Choroid plexus epithelial cell (primary cell): ENCODE measurements at places on chromosomes 4 and X.

DNA sequence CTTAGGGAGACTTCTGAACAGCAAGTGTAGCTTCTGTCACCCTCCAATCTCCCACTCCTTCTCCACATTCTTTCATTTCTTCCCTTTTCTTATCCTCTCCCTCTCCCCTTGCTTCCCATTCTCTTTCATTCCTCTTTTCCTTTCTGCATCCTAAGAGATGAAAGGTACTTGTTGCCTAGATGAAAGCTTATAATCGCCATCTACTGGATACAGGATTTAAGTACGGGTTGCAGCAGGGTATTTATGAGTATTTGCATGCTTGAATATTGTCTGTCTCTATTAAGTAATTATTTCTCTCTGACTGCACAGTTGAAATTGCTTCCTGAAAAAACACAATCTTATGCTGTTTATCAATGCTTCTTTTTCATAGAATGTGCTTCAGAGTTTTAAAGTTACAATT, 174.0 kb upstream of the TENT5D start:
- no peak for DNase-seq

DNA sequence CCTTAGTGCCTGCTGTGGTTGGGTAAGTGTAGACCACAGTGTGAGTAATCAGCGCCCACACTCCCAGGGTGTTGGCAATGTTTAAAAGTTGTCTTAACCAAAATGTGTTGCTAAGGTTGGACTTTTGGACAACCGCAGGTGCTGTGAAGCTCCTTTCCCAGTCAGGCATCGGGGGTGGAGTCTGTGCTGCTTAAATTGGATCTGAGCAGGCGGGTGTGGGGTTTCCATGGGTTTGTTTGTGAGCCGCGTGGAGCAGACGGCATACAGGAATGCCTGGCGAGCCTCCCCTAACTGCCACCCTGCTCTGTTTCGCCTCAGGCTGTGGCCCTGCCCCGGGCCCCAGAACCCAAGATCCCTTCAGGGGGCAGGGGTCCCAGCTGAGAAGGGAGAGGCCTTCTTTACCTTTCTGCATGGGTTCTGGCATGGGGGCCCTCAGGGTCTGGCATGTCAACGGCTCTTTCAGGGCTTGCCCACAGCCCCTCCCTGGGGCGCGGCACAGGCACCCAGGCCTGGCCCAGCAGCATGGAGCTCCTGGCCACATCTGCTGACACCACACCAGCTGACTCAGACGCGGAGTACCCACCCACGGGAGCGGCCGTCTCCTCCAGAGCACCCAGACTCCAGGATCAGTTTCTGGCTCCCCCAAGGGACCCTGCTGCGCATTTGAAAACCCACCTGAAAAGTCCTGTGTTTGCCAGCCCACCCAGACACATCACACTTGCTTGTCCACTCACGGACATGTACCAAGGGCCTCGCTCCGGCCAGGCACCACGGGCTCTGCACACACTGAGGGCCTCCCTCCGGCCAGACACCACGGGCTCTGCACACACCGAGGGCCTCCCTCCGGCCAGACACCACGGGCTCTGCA, 5.1 kb upstream of the SPON2 start:
- no peak for DNase-seq

DNA sequence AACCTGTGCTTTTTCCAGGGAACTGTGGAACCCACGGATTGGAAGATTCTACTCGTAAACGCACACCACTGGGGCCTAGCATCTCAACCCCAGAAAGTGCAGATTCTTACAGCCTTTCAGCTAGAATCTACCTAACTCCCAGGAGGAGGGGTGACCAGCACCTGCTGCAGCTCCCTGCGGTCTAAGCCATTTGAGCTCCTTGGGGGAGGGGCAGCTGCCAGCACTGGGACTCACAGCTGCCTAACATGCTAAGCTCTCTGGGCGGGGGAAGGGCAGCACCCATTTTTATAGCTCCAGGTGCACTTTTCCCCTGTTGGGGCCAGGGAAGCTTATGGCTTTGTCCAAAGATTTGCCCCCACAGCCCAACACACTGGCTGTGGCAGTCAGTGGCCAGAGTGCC, 595.7 kb upstream of the EPHA5 start:
- DNase-seq: no peak

GRCh38 chrX:140343226-140343868, 161.5 kb downstream of the SOX3 start:
- peak; percentile 0 for DNase-seq

GRCh38 chr4:19925516-19925915, 326.2 kb upstream of the SLIT2 start:
- no peak for DNase-seq

DNA sequence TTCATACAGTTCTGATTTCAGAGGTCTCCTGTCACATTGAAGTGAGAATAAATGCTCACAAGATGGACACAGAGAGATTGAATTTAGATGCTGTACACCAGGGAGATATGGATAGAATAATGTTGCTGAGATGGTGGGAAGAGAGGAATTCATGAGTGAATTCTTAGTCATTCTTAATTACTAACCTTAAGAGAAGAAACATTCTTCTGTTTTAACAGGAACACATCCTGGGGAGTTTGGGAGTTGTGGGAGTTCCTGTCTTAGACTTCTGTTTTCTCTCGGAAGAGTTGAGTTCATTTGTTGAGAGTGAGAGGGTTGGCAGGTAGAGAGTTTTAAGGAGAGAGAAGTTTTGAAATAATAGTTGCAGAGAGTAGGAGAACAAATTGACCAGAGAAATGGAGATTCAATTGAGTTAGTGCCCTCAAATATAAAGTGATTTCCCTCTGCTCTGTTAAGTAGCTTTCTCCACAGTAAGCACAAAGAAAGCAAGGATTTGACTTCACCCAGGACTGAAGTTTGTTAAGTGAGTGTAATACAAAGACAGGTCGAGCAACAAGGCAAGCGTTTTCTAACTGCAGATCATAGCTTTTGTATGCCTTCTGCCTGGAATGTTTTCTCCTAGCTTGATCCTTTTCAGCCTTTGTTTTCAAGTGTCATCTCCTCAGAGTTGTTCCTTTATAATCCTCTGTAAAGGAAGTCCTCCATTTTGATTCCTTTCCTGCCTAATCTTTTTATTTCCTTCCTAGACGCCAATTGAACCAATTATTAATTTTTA, 205.9 kb downstream of the RAPGEF2 start:
- peak; percentile 35 for DNase-seq

- no peak for DNase-seq
Observed at GRCh38 chrX:10571260-10571659, 49.1 kb downstream of the MID1 start.

GRCh38 chr4:186701273-186701672, 22.4 kb downstream of the FAT1 start:
- DNase-seq: peak; percentile 51

DNA sequence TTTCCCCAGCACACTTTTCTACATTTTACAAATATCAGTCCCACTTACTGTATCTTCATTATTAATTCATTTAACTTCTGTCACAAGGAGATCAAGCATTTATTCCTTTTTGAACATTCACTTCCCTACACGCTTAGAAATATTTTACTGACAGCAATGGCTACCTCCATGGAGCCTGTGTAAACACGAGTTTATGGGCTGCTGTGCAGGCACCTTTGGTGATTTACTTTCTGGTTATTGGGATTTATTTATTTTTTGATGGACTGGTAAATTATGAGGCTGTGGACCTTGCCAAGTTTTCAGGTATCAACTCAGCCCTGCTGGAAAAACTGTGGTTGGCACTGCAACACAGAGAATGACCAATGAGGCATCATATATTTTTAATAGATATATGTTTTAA, 45.4 kb upstream of the PAQR3 start:
- DNase-seq: no peak

- no peak for DNase-seq
Observed at GRCh38 chr4:98624144-98624543, 34.3 kb downstream of the TSPAN5 start.

DNA sequence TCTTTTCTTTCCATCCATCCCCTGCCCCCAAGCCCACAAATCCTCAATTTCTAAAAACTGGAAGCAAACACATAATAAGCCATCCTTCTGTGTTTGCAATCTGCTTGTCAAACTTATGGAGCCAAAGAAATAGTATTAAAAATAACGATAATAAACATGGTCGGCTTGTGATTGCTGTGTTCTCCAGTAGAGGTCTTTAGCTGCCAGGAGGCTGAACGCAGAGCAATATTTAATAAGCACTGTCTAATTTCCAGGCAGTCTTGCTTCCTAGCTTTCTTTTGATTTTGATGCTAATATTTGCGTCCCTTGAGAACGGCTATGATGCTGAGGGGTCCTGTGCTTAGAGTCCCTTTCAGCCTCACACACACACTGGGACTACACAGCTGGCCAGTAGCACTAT, 3.2 kb upstream of the HELT start:
- DNase-seq: peak; percentile 49

GRCh38 chr4:38034986-38035882, 75.0 kb downstream of the PTTG2 start:
- peak; percentile 84 for DNase-seq

GRCh38 chrX:151970027-151970426, 4.4 kb downstream of the GABRE start:
- DNase-seq: no peak

DNA sequence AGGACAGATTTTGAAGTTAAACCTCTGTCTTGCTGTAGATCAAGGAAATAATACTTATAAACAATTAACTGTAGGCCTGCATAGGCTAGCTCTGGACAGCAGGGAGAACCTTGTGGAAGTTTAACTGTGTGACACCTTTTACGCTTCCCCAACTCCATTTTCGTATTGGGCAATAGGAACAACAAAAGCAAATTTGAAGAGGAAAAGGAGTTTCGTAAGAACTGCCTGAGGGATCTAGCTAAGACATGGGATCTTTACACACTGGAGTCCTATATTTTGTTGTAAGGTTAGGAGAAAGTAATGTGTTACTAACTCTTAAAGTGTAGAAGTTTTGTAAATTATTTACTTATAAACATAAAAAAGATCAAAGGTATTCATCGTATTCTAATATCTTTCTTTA, 324.9 kb upstream of the CASK start:
- DNase-seq: no peak

DNA sequence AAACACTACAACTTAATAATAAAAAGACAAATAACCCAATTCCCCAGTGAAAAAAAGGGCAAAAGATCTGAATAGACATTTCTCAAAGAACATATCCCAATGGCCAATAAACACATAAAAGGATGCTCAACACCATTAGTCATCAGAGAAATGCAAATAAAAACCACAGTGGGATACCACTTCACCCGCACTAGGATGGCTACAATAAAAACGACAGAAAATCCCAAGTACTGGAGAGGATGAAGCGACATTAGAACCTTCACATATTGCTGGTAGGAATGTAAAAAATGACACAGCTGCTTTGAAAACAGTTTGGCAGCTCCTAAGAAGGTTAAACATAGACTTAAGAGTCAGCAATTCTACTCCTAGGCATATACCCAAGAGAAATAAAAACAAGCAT, 140.6 kb upstream of the ARX start:
- DNase-seq: peak; percentile 25

- no peak for DNase-seq
Observed at GRCh38 chr4:123651536-123652180, 255.1 kb downstream of the SPRY1 start.

- DNase-seq: peak; percentile 40
Observed at GRCh38 chr4:169202145-169202699, 68.5 kb downstream of the SH3RF1 start.

- DNase-seq: no peak
Observed at GRCh38 chr4:27023366-27023765, 162.7 kb downstream of the STIM2 start.

GRCh38 chr4:8229331-8229975, 30.4 kb downstream of the SH3TC1 start:
- no peak for DNase-seq

DNA sequence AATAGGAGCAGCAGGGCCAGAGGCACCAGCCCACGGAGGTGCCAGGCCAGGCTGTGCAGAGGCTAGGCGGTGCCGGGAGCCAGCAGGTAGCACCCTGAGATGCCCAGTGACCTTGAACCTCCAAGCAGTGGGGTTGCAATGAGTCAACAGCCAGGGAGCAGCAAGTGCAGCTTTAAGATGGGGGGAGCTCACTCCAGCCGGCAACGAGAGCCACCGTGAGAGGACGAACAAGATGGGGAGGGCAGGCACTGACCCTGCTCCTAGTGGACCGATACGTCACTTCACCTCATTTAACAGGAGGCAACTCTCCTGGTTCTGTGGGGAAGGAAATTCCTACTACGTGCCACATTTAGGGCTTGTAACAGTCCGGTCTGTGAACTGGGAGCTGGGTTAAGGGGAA, 4.8 kb downstream of the LETM1 start:
- peak; percentile 23 for DNase-seq

- DNase-seq: peak; percentile 13
Observed at GRCh38 chr4:48012824-48013223, 3.7 kb downstream of the CNGA1 start.

- DNase-seq: no peak
Observed at GRCh38 chr4:102843938-102844337, 16.6 kb upstream of the UBE2D3 start.

GRCh38 chr4:184568770-184569169, 80.5 kb downstream of the CASP3 start:
- no peak for DNase-seq

DNA sequence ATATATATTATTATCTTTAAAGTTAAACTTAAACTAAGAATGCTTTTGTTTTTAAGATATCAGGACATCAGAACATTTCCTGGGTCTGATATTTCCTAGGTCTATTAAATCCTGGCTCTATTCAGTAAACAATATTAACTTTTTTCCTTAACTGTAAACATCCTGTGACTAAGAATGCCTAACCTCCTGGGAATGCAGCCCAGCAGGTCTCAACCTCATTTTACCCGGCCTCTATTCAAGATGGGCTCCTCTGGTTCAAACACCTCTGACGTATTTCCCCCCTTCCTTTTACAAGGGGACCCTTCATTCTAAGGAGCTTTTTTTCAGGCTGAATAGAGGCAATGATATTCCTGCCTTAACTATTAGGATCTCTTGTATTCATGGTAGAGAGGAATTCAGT, 35.8 kb upstream of the DYNLT3 start:
- DNase-seq: peak; percentile 10

DNA sequence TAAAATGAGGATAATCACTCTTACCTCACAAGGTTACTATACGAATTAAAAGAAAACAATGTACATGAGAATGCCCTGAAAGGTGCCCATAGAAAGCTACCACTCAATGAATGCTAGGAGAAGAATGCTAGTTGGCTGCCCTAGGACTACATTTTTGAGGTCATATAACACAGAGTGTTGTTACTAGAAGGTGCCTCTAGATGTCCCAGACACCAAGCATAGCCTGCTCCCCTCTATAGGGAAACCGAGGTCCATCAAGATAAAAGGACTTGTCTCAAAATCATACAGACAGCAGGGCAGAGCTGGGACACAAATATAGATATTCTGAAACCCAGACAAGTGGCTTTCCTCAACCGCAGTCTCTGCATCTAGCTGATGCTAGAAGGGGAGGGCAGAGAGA, 147.0 kb upstream of the ARHGEF9 start:
- DNase-seq: no peak

- DNase-seq: no peak
Observed at GRCh38 chr4:157270552-157270951, 50.0 kb downstream of the GRIA2 start.
